ENCODE measurements at places on chromosomes 4 and X. TPM values are rescaled to one million over a fixed set of nuclear protein-coding genes. Genes with fewer than 3 reads are reported as not detected.

STATH gene
- not detected for total RNA-seq

SPIN2A gene
- total RNA-seq, result 0.37 TPM

NSUN7 gene
- 1.1 TPM for total RNA-seq

PJA1 gene
- 36.5 TPM for total RNA-seq

EXOC1L gene
- total RNA-seq, result not detected

All from uterine smooth muscle cell (primary cell).